Dermis blood vessel endothelial cell (primary cell): ENCODE measurements at places on chromosomes 4 and X. TPM values are rescaled to one million over a fixed set of nuclear protein-coding genes. Genes with fewer than 3 reads are reported as not detected.
A peak's percentile ranks its signal among the peaks of the same experiment; 100 is the strongest.

Gene CPZ
- total RNA-seq: not detected in 2 replicates

- no peak for DNase-seq
Observed at GRCh38 chrX:72317139-72317538, 11.4 kb upstream of the CITED1 start.

DNA sequence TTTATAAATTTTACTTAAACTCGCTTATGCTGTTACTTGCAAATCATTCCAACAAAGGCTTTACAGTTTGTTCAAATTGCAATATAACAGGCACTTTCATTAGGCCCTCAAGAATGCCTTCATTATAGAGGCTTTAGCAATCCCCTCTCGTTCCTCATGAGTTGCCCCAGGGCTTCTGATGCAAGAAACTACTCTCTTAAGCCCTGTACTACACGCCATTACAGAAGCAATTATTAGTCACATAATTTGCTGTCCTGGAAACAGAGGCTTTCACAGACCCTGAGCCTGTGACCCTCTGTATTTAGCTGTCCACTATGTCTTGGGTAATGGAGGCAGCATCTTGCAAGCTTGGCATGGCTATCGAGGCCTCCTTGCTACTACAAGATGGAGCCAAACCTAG, 965.9 kb upstream of the DIAPH2 start:
- no peak for DNase-seq

Gene RAB39B
- 0.14 and 0.17 TPM in 2 replicates for total RNA-seq

Gene ELOVL6
- total RNA-seq: 1.9 and 13.3 TPM in 2 replicates

DNA sequence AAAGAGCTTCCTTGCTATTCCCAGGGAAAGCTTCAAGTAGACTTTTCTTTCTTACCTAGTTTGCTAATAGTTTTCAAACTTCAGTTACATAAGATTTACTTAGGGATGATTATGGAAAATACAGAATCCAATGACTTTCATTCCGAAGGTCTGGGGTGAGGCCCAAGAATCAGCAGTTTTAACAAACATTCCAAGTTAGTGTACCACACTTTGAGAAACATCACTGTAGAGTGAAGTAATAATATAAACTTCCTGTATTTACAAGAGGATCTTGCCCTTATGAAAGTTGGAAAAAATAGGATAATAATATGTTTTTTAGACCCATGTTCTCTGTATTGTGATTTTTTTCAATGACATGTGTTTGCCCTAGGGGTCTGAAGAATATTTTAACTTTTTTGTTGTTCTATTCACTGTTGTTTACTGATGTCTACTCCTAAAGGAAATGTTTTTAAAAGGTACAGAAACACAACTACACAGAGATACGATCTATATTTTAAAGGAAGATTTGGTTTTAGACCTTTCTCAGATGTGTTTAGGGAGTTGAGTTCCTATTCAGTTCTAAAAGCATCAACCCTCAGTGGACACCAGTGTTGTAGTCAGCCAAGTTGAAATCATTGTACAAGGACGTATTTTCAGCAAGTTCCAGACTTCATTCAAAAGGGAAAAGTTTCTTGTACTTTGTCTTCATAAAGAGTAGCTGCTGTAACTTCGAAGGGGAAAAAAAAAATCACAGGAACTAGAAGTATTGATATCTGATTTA, 295.8 kb upstream of the SLC7A11 start:
- no peak for DNase-seq

GRCh38 chrX:133534172-133534571, 118.9 kb upstream of the GPC4 start:
- no peak for DNase-seq

DNA sequence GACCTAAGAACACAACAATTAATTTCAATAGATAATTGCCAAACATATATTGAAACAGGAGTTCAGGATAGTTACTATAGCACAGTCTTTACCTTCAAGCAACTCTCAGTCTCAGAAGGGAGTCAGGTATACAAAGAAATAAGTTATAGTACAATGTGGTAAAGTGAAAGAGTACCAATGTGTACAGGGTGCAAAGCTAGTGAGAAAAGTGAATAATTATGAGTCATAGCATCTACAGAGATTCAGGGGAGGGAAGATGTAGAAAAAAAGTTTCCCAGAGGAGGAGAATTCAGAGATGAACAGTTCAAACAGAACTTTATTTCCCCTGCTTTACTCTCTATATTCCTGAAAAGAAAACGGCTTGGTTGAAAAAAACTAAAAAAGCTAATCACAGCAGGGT, 22.7 kb upstream of the DKK2 start:
- DNase-seq: no peak

- no peak for DNase-seq
Observed at GRCh38 chr4:83780053-83780733, 244.3 kb downstream of the GPAT3 start.

DNA sequence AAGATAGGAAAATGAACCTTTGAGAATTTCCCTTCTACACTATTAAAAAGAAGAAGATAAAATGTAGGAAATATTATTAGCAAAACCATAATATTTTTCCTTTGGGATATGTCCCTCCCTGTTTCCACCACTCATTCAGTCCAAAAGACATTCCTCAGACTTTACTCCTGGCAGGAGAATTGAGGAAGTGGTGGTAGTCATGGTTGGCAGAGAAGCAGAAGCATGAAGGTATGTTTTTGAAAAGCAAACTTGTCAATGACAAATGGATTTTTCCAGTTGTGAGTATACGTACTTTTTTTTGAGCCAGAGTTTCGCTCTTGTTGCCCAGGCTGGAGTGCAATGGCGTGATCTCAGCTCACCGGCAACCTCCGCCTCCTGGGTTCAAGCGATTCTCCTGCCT, 13.7 kb downstream of the STAG2 start:
- peak; percentile 43 for DNase-seq

- no peak for DNase-seq
Observed at GRCh38 chr4:24042094-24042493, 152.2 kb upstream of the PPARGC1A start.

Gene GPRIN3
- total RNA-seq: 0.51 and 1.5 TPM in 2 replicates

GRCh38 chr4:129129143-129129542, 33.2 kb downstream of the C4orf33 start:
- no peak for DNase-seq

- no peak for DNase-seq
Observed at GRCh38 chr4:89551191-89551590, 243.6 kb upstream of the GPRIN3 start.

DNA sequence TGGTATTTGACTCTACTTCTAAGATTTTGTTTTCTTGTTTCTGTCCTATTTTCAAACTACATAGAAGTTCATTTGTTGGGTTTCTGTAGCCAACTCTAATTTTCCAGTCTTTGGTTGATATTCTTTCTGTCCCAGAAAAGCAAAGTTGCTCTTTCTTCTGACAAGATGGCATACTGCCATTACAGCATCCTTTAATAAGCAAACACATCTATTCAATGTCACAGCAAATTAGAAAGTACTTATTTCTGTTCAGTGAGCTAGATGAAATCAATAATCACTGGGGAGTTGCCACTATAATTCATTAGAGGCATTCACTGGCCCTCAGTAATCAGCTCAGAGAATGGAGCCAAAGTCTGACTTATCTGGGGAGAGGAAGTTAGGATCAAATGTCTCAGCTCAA, 1258.0 kb upstream of the IGFBP7 start:
- DNase-seq: no peak

GRCh38 chr4:183503497-183504063, 1.3 kb upstream of the ING2 start:
- DNase-seq: no peak

DNA sequence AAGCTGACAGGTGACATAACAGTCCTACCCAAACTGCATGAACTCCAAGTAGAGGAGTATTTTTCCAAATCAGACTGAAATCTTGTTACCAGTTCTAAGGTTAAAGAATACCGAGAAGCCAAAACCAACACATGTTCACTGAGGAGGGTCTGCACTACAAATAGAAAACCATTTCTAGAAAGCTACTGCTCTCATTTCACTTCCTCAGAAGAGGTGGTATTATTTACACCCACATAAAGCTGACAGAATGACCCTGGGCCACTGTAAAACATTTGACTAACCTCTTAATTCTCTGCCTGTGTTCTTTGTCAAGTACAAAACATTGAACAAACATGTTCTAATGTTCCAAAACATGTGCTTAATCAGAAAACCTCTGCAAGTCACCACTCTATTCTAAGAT, 95.8 kb downstream of the IQCM start:
- DNase-seq: no peak

- no peak for DNase-seq
Observed at GRCh38 chr4:100708776-100709175, 191.0 kb upstream of the EMCN start.

GRCh38 chrX:11305641-11306040, 12.4 kb downstream of the AMELX start:
- DNase-seq: no peak

Gene CYTL1
- 28.9 and 57.5 TPM in 2 replicates for total RNA-seq

GRCh38 chr4:133439830-133440229, 290.7 kb downstream of the PCDH10 start:
- no peak for DNase-seq

DNA sequence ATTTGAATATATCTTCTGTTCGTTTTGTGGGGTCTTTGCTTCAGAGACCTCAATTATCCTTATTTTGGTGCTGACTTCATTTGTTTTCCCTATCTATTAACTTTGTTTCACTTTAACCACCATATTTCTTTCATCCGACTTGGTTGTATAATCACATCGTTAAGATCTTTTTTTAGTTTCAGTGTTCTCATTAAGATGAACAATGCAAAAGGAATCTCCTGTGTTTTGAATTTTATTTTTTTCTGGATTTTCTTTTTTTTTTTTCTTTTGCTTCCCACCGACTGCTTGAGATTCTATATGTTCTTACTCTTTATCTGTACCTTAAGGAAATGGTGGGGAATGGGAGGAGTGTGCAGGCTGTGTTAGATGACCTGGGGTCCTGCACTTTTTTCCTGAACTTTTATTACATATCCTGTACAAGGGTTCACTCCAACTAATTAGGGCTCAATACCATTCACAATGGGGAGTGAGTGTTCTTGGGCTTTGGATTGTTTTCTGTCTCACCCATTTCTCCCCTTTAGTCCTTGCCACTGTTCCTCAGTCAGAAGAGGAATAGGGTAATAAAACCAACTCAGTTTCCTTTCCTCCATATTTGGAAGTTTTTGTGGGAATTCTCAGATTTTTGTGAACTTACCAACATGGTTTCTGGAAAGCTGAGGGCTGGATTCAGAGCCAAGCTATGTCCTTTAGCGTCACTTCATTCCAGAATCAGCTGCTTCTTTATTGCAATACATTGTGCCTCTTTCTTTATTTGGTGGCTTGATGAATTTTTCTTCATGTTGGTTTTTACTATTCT, 43.2 kb upstream of the BMPR1B start:
- no peak for DNase-seq
